Activated CD4-positive, alpha-beta T cell treated with anti-CD3 and anti-CD28 coated beads, Interleukin-2, Interleukin-6, amounts not matched to agents 100 ng/mL and 50 ng/mL, durations not matched to agents 16 hours and 8 hours (primary cell): ENCODE measurements at places on chromosomes 7 and 10.

GRCh38 chr10:100824886-100825285, 79.5 kb downstream of the PAX2 start:
- DNase-seq, result no peak

GRCh38 chr7:69951458-69951857, 353.2 kb downstream of the AUTS2 start:
- DNase-seq, result no peak

GRCh38 chr7:68180761-68181160, 1184.1 kb downstream of the TYW1 start:
- DNase-seq, result no peak

- DNase-seq, result peak; percentile 50
Observed at GRCh38 chr10:114802177-114802576, 19.4 kb upstream of the FHIP2A start.

DNA sequence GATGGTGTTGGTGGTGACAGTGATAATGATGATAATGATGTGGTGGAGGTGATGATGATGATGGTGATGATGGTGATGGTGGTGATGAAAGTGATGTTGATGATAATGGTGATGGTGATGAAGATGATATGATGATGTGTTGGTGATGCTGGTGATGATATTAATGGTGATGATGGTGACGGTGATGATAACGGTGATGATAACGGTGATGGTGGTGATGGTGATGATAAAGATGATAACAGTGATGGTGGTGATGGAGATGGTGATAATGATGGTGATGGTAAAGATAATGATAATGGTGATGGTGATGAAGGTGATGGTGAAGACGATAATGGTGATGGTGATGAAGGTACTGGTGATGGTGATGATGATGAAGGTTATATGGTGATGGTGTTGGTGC, 76.6 kb downstream of the UNCX start:
- DNase-seq, result no peak

DNA sequence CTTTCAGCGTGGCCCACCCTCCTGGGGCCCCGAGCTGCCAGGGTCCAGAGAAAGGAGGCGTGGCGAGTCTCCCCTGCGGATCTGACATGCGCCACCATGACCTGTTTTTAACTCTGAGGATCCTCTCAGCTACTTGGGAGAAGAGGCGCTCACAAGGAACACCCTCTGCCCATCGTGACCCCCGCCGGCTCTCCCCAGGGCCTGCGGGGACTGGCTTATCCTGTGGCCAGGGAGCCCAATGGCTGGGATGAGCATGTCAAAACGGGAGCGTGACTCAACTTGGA, 93.7 kb downstream of the EBF3 start:
- no peak for DNase-seq

GRCh38 chr10:19966751-19967150, 150.5 kb downstream of the PLXDC2 start:
- no peak for DNase-seq

GRCh38 chr10:34576797-34577196, 238.3 kb downstream of the PARD3 start:
- no peak for DNase-seq

DNA sequence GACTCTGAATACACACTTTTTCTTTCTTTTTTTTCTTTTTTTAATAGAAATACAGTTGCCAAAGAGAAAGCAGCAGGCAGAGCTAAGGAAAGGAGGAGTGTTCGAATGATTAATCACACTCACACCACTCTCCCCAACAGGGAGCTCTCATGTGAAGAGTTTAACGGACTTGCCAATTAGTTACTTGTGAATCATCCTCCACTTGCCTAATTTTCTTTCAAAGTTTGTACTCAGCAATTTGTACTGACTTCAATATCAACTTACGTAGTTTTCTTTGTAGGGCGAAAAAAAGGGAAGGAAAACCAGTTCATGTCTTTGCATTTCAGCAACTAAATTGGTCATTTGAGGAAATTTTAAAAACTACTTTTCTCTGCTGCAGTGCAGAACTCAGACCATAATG, 109.2 kb downstream of the PIP4K2A start:
- no peak for DNase-seq

GRCh38 chr7:37545619-37546534, 97.2 kb upstream of the ELMO1 start:
- DNase-seq, result no peak

- no peak for DNase-seq
Observed at GRCh38 chr7:96952974-96953391, 52.4 kb upstream of the DLX6 start.

- DNase-seq, result no peak
Observed at GRCh38 chr7:117399820-117400422, 27.4 kb downstream of the ASZ1 start.

DNA sequence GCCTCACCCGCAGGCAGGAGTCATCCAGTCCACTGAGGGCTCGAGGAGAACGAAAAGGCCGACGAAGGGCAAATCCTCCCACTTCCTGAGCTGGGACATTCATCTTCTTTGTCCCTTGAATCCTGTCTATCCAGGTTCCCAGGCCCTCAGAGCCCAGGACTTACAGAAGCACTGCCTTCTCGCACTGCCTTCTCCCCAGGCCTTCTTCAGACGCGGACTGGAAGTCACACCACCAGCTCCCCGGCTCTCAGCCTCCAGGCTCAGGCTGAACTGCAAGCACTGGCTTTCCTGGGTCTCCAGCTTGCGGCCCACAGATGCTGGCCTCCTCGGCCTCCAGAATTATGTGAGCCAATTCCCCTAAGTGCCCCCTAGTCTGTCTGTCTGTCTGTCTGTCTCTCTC, 6.4 kb upstream of the MMP21 start:
- no peak for DNase-seq

DNA sequence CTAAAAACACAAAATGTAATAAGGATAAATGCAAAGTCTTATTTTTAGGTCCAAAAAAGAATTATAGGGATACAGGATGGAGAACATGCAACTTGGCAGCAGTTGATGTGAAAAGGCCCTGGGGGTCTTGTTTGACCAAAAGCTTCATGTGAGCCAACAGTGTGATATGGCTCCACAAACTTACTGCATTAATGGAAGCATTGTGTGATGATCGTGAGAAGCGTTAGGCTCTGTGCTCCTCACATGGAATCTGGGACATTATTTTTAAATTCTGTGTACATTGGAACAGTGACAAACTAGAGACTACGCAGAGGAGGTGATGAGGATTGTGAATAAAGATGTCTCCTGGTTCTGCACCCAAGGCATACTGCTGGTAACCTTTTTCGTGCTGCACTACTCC, 39.1 kb upstream of the CALD1 start:
- DNase-seq, result no peak

DNA sequence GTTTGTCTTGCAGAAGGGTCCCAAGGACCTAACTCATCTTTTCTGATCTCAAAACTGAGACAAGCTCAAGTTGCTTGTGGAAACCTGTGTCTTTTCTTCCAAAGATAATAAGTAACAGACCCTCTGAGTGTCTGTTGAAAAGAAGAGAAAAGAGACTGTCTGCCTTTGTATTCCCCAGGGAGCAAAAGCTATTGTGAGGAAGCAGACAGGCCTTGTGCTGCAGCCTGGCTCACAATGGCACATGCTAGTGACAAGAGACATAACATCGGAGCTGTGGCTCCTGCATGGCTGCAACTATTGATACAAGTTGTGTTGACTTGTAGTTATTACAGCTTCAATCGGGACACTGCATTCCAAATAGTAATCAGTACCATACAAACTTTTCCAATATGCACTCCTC, 202.9 kb downstream of the DKK1 start:
- no peak for DNase-seq

DNA sequence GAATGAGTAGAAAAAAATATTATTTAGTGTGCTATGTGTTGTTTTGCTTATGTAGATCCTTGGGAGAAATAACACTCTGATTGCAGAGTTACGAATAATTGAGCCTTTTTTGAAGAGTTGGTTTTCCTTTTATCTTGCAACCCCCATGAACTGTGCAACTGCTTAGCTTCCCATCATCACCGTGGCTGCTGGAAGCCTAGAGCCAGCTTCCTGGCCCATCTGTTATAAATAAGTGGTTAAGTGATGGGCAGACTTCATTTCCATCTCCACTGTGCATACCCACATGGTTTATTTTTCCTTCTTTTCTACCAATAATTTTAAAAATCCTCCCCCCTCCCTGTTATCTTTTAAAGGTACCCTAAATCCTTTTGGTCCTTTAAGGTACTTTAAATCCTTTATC, 554.9 kb upstream of the GALNT17 start:
- DNase-seq, result no peak

DNA sequence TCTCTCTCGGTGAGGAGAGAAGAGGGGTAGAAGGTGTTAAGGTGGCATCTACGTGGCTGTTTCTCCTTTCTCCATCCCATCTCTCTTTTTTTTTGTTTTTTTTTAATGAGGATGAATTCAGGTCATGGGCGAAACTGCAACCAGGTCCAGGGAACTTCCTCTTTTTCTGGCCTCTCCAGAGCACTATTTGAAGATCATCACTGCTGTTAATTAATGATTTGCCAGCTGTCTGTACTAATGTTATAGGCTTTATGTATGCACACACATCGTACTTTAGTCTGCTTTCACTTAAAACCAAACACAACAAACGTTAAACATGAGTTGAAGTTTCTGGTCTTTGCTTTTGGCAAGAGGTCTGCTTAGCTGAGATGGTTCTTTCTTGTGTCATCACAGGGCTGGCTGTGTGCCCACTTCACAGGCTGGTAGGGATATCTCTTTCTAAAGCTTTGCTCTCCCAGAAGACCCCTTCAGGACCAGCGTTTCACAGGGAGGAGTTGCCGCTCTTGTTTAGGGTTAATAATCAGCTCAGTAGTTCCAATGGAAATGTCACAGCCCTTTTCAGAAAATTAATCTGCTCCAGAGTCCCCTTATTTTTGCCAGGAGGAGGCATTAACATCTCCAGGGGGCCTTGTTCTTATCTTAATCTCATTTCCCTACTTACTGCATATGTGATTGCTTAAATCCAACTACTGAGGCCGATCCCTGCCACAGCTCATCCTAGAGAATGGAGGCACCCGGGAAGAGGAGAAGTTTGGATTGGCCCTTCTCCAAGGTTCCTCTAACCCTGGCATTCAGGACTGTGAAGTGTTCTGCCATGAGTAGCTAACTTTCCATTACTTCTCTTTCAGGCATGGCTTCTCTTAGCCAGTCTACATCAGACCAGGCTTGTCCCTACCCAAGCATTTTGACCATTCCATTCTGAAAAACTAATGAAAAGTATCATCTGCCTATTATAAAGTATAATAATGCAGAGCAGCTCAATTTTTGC, 273.9 kb upstream of the NFE2L3 start:
- DNase-seq, result no peak

GRCh38 chr10:79375321-79376077, 28.2 kb downstream of the PPIF start:
- DNase-seq, result no peak

- no peak for DNase-seq
Observed at GRCh38 chr7:98670186-98670585, 53.1 kb downstream of the NPTX2 start.

DNA sequence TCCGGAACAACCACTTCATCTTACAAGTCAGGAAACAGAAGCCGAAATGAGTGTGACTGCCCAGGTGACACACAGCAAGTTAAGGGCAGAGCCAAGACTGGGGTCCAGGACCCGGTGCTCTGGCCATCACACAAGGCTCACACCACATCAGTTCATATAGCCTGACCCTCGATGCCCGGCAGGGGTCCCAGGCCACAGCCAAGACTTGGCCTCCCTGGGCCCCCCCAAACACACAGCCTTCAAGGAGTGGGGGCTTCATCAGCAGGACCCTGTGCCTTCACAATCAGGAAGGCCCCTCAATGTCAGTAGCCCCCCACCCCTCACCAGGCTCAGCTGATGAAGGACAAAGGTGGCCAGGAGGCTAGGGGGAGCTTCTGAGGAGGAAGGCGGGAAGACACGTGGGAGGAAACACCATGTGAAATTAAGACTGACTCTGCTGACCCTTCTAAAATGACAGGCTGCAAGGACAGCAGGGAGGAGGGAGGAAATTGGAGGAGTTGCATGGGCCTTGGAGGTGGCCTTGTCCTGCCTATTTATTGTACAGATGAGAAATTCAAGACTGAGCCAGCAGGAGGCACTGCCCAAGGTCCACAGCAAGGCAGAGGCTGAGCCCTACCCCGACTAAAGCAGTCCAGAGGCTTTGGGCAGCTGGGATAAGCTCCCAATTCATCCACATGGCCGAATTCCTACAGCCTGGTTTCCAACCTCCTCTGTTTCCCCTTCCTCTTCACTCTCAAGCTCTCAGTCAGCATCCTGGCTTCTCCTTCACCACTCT, 216.1 kb upstream of the ZMIZ1 start:
- peak; percentile 4 for DNase-seq
